ENCODE measurements at places on chromosomes 7 and 10. TPM values are rescaled to one million over a fixed set of nuclear protein-coding genes. Genes with fewer than 3 reads are reported as not detected.

The OPTN gene
- 167 TPM for total RNA-seq

The BLNK gene
- 1.3 TPM for total RNA-seq

The OGDHL gene
- 4.1 TPM for total RNA-seq

The BZW2 gene
- total RNA-seq, result 377 TPM

The LEP gene
- 0.42 TPM for total RNA-seq

The JCAD gene
- 30.4 TPM for total RNA-seq

The CPEB3 gene
- total RNA-seq, result 18.0 TPM

The FGL2 gene
- 11.9 TPM for total RNA-seq

The NAT16 gene
- not detected for total RNA-seq

The GPR37 gene
- not detected for total RNA-seq

The TAS2R3 gene
- 0.47 TPM for total RNA-seq

The GSTO2 gene
- 1.1 TPM for total RNA-seq

The CYP3A5 gene
- total RNA-seq, result 0.25 TPM

The GHRHR gene
- not detected for total RNA-seq

The FRMPD2 gene
- total RNA-seq, result not detected

The ARL3 gene
- 13.6 TPM for total RNA-seq

The SSMEM1 gene
- not detected for total RNA-seq

The PNLIPRP1 gene
- total RNA-seq, result not detected

The LCOR gene
- 19.8 TPM for total RNA-seq

The MOSPD3 gene
- 9.1 TPM for total RNA-seq

The ADAM8 gene
- 2.4 TPM for total RNA-seq

The FBXL13 gene
- 0.27 TPM for total RNA-seq

The CDNF gene
- total RNA-seq, result 2.0 TPM
